ENCODE measurements at places on chromosomes 3 and 15. TPM values are rescaled to one million over a fixed set of nuclear protein-coding genes. Genes with fewer than 3 reads are reported as not detected.

The ACAN gene
- total RNA-seq, result not detected

The CHDH gene
- total RNA-seq, result 0.55 TPM

The CORO2B gene
- 0.11 TPM for total RNA-seq

The TGM5 gene
- total RNA-seq, result not detected

The C2CD4A gene
- total RNA-seq, result 0.61 TPM

The NECTIN3 gene
- total RNA-seq, result 5.1 TPM

The ZBTB38 gene
- 21.3 TPM for total RNA-seq

The ANKUB1 gene
- total RNA-seq, result not detected

The TARS3 gene
- 9.3 TPM for total RNA-seq

The ST6GAL1 gene
- total RNA-seq, result 111 TPM

Measured in activated CD4-positive, alpha-beta T cell treated with anti-CD3 and anti-CD28 coated beads for 36 hours (primary cell).